Stimulated activated CD8-positive, alpha-beta memory T cell treated with anti-CD3 and anti-CD28 coated beads, Interleukin-4, amount 100 ng/mL, for 24 hours (primary cell): ENCODE measurements at places on chromosomes 11 and 22.

DNA sequence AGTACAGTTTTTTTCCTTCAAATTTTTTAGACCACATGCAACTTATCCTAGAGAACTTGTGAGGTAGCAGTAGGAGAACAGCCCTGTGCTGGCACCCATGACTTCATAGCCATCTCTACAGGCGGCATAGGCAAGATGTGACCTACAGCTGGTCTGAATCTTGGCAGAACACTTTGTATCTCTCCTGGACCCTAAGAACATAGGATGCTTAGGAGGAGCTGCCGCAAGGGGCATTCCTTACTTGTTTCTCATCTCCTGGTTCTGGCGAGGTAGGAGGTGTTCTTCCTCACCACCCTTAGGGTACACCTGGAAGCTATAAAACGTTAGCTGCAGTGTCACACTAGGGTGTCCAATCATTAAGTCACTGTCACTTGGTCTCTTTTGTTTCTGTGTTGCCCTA lies 16.4 kb downstream of the CWC15 start:
- no peak for DNase-seq

GRCh38 chr22:46038516-46039430 lies 61.8 kb upstream of the WNT7B start:
- DNase-seq: no peak

GRCh38 chr11:123560006-123560405 lies 94.4 kb downstream of the SCN3B start:
- no peak for DNase-seq

DNA sequence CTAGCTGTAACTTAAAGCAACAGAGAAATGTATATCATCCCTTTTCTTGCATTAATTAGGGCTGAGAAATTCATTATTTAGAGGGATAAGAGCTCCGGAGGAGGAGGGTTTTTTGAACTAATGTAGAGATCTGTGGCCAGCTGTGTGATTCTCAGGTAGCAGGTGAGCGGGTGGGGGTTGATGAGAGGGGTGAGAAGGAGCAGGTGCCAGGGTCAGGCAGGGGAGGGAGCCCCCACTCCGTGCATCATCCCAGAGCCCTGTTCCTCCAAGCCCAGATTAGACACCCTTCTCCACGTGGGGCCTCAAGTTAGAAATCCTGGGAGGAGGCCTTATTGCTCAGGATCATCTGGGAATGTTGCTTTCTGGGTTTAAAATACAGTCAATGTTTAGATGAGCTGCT lies 24.9 kb downstream of the ZBTB16 start:
- DNase-seq: no peak

DNA sequence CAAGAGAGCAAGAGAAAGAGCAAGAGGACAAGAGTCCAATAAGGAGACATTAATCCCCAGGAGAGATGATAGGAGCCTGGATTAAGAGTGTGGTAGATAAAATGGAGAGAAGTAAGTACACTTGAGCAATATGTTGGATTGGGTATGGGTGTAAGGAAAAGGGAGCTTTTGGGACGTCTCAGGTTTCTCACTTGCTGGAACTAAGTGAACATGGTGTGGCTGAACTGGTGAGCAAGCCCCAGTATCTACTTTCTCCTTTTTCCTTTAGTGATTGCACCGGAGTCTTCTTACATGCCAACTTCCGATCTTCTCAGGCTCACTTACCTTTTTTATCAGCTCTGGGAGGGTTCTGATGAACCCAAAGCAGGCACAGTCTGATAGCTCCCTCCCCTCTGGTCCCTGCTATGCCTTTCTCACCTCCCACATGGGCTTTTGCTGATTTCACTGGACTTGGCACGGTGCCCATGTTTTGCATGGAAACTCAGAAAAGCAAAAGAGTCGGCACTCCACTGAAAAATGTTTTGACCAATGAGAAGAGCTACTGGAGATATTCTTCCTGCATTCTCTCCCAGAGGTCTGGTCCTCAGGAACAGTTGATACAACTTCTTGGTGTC lies 14.5 kb upstream of the APLNR start:
- DNase-seq: no peak

DNA sequence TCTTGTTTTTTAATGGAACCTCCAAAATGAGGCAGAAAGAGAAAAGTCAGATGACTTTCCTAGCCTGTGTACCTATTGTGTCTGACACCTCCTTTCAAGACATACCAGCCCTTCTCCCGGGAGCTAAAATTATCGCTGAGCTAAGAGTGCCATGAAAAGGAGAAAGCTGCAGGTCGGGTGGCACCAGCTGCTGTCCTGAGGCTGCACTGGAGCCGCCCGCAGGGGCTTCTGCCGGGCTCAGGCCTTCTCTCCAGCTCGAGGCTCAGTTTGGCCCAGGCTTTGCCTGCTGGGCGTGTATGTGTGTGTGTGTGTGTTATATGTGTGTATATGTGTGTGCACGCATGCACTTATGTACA lies 27.7 kb upstream of the RAB1B start:
- no peak for DNase-seq
